ENCODE measurements at places on chromosomes 4 and X. TPM values are rescaled to one million over a fixed set of nuclear protein-coding genes. Genes with fewer than 3 reads are reported as not detected.

RNF212 gene
- not detected for total RNA-seq

MOB1B gene
- total RNA-seq, result 10.9 TPM

AFP gene
- total RNA-seq, result not detected

TMEM154 gene
- total RNA-seq, result 0.72 TPM

DDX53 gene
- not detected for total RNA-seq

SSX4B gene
- total RNA-seq, result not detected

P2RY8 gene
- not detected for total RNA-seq

ARX gene
- total RNA-seq, result not detected

PRDM8 gene
- total RNA-seq, result 11.9 TPM

MAB21L2 gene
- total RNA-seq, result not detected

YY2 gene
- 0.65 TPM for total RNA-seq
